ENCODE measurements at places on chromosomes 2 and 18.

DNA sequence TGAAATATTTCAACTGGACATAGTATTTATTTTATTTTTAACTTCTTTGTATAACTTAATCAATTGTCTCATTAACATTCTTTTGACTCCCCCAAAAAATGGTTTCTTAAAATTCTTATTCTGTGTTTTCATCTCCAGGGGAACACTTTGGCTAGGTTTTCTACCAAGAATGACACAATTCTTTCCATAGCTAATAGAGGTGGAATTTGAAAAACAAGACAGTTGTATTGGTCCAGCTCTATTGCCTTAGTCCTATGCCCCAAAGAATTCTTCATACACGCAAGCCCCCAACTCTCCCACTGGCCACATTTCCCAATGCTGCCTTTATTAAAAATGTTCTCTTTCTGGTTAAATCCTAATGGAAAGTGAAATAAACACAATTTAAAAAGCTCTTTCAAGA lies 104.7 kb upstream of the PKDCC start:
- DNase-seq, result no peak

DNA sequence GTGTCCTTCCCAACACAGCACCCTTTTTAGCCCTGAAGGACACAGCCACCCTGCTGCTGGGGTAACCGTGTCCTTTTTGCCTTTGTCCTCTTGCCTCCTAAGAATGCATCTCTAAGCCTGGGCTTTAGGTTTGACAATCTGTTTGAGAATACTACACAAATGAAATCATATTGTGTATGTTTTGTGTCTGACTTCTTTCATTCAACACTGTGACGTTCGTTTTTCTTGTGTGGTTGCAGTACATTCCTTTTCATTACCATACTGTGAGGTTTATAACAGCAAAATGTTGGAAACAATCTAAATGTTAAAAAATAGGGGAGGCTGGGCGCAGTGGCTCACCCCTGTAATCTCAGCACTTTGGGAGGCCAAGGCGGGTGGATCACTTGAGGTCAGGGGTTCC lies 11.2 kb downstream of the ASPRV1 start:
- no peak for DNase-seq

GRCh38 chr2:178441426-178441825 lies 9.5 kb downstream of the PRKRA start:
- no peak for DNase-seq

GRCh38 chr18:68439642-68440041 lies 275.3 kb downstream of the TMX3 start:
- DNase-seq, result no peak

GRCh38 chr2:50748671-50749070 lies 283.3 kb downstream of the NRXN1 start:
- DNase-seq, result no peak
